Ureter (tissue), 1 donor: ENCODE measurements at places on chromosomes 12 and 14.

GRCh38 chr12:70383484-70383883, 17.4 kb downstream of the KCNMB4 start:
- DNase-seq = no peak

DNA sequence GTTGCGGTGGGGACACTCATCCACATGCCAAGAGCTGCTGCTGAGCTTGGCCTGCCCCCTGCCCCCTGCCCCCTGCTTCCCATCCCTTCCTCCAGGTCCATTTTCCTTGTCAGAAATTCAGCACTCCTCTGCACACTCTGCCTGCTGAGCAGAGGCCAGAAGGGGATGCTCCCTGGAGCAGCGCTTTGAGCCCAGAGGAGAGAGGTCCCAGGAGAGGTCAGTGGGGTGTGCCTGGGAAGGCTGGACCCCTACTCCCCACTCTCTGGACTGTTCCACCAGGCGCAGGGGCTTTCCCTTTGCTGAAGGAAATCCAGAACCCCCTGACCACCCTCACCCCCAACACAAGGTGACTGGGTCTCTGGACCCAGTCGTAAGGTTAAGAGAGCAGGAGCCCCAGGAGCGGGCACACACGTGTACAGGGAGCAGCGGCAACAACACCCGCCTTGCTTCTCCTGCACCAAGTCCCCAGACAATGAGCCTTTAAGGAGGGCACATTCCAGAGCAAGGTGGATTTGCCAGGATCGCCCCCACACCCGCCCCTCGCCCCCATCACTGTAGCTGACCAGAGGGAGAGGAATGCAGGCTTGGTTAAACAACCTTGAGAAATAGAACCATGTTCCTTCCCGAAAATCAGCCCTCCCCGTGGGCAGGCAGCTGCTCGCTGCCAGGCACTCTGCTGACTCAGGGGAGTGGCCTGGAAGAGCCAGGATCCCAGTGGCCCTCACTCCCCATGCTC, 30.7 kb downstream of the ISCA2 start:
- DNase-seq = no peak

- no peak for DNase-seq
These were observed 54.1 kb downstream of the GRIP1 start for GRCh38 chr12:66624806-66625205.

DNA sequence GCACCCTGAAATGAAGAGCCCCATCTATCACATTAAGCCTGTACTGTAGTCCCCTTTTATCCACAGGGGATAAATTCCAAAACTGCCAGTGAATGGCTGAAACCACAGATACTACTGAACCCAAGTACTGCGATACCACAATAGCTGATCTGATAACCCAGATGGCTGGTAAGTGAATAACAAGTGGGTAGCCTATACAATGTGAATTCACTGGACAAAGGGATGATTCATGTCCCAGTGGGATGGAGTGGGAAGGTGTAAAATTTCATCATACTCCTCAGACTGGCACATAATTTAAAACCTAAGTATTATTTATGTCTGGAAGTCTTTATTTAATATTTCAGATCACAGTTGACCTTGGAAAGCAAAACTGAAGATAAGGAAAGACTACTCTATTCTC, 201.3 kb downstream of the GPHN start:
- DNase-seq = no peak

DNA sequence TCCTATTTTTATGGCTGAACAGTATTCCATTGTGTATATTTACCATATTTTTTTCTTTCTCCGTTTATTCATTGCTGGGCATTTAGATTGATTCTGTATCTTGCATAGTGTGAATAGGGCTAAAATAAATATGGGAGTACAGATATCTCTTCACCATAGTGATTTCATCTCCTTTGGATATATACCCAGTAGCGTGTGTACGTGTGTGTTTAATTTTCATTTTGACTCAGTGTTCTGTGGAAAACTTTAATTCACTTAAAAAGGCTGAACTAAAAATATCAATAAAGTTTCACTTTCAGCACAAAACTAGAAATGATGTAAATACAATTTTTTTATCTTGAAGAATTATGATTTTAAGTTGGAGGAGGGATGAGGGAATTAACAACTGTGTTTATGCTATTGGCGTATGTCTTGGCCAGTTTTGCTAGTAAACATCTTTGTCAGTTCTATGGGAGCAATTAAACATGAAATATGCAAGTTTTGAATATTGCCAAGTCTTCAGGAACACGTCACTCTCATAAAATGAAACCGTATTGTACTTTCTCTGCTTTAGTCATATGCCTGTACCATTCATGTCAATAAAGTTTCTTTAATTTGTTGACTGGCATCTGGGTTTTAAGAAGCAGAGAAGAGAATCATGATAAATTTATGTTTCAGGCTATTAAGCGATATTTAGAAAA, 99.8 kb downstream of the PTGER2 start:
- DNase-seq = no peak

DNA sequence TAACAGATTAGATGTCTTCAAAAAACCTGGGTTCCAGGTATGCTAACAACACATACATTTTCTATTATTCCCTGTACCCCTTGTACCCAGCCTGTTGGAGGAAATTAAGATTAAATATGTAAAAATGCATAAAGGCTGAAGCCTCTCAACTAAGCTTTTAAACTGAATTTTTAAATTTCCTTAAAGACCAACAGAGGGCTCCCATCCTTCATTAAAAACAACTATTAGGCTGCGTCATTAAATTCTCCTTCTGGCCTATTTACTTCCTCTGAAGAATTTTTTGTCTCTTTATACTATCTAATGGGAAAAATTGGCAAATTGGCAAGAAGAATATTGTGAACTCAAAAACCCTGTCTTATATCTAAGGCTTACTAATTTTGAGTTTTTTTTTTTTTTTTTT, 21.8 kb downstream of the SENP1 start:
- no peak for DNase-seq

- DNase-seq = no peak
These were observed 73.4 kb upstream of the ATP2B1 start for GRCh38 chr12:89781946-89782550.

- no peak for DNase-seq
These were observed 165.1 kb downstream of the GXYLT1 start for GRCh38 chr12:41979574-41979973.
